Activated CD4-positive, alpha-beta T cell treated with anti-CD3 and anti-CD28 coated beads, Interleukin-2, amount 50 U/mL, for 48 hours (primary cell): ENCODE measurements at places on chromosomes 7 and 10.

- DNase-seq: no peak
These were observed 101.2 kb downstream of the GRB10 start for GRCh38 chr7:50681432-50682045.

- DNase-seq: no peak
These were observed 264.3 kb downstream of the CACNA2D1 start for GRCh38 chr7:82179311-82179710.

- peak; percentile 16 for DNase-seq
These were observed 18.7 kb downstream of the HSPA12A start for GRCh38 chr10:116723428-116724281.

DNA sequence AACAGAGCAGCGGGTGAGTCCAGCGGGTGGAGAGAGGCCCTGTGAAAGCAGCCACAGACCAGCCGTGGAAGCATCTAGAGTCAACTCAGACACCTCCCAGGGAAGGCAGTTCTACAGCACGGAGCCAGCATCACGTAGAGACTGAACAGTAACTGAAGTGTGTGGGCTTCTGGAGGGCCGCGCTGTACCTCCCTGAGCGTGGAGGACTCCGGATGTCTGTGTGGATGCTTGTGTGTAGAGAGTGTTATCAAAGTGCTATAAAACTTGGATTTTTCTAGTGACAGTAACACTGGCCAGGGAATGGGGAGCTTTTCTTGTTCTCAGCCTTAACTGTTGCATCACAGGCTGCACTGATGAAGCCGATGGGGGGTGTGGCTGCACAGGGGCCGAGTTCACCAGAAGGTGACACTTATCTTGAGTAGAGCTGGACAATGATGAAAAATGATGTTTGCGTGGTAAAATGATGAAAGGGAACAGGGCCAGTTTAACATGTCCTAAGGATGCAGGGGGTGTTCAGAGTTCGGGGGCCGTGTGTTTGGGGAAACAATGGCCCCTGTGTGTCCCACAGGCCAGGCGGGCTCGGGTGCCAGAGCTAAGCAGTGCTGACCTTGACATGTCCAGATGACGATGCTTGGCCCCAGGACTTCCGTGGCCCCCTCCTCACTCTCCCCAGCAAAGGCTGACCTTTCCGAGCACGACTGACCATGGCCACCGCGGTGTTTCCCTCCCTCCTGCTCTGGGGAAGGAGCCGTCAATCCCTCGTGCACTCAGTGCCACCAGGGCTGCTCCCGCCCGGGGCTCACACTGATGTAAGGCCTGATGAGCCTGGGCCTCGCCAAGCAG, 21.9 kb downstream of the MNX1 start:
- no peak for DNase-seq

- no peak for DNase-seq
These were observed 63.0 kb downstream of the VAX1 start for GRCh38 chr10:117075064-117075463.

DNA sequence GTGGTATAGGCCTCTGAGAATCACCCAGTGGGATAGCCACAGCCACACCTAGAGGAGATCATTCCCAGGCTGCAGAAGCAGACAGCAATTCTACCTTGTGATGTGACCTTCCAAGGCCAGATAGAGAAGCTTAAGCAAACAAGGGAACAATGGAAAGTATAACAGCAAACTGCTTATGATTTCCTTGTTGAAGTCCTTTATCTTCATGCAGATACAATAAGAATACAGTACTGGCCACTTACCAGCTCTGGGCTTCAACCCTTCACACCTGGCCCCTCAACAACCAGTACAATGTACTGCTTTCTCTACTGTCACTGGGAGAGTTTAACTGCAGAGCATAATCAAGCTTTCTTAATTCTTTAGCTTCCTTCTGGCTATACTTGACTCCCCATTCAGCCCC, 22.6 kb upstream of the DDX50 start:
- DNase-seq: no peak

DNA sequence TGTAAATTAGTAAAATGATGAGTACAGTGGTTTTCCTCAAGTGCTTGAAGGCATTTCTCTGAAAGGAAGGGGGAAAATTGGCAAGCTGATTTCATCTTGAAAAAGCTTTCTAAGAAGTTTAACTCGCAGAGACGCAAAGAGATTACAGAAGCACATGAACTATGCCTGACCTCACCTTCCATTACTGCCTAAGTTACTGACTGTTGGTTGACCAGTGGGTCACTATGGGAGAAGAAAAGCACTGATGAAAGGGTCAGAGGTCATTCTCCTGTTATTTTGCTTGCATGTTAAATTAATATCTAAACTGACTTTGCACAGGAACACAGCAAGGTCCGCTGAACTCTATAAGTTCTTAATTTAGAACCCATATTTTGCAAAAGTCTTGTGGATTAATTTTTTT, 225.6 kb downstream of the ARL4A start:
- no peak for DNase-seq

- no peak for DNase-seq
These were observed 30.8 kb upstream of the FXYD4 start for GRCh38 chr10:43340619-43341018.

DNA sequence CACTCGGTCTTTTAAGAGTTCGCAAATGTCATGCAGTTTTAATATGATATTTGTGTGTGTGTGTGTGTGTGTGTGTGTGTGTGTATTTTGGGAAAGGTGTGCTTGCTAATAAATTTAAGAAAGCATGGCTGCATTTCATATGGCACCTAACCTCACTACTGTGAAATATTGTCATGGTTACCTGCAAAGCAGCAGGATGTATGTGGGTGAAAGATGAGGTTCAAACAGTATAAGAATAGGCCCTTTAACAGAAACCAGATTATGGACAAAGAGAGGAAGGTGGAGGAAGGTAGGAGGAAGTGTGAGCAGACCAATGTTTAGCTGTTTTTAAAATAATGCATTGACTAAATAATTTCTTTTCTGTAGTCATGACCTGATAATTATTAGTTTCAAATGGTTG, 73.5 kb upstream of the CACNA2D1 start:
- no peak for DNase-seq

DNA sequence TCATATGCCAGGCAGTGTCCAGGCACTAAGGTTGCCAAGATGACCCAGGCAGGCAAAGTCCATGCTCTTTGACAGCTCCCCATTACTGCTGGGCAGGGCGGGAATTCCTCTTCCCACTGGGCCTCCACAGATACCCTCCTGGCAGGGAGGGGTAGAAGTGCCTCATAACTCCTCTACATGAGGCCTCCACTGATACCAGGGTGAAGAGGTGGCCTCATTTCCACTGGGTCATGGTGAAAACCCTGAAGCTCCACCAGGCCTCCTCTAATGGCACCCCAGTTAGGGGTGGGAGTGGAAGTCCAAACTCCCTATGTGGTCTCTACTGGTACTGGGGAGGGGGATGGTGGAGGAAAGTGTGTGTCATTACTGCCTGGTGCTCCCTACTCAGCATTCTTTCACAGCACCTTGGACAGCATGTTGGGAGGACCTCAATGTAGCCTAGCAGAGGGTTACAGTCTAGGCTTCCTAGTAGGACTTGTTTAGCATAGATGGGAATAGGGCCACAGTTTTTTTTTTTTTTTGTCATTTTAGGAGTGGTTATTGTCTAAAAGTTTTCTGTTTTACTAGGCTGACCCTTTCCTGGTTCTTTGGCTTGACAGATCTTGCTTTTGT, 34.6 kb upstream of the GLCCI1 start:
- DNase-seq: no peak

- no peak for DNase-seq
These were observed 16.6 kb downstream of the ZNF862 start for GRCh38 chr7:149854611-149855360.

GRCh38 chr7:69800495-69800894, 202.2 kb downstream of the AUTS2 start:
- DNase-seq: no peak

DNA sequence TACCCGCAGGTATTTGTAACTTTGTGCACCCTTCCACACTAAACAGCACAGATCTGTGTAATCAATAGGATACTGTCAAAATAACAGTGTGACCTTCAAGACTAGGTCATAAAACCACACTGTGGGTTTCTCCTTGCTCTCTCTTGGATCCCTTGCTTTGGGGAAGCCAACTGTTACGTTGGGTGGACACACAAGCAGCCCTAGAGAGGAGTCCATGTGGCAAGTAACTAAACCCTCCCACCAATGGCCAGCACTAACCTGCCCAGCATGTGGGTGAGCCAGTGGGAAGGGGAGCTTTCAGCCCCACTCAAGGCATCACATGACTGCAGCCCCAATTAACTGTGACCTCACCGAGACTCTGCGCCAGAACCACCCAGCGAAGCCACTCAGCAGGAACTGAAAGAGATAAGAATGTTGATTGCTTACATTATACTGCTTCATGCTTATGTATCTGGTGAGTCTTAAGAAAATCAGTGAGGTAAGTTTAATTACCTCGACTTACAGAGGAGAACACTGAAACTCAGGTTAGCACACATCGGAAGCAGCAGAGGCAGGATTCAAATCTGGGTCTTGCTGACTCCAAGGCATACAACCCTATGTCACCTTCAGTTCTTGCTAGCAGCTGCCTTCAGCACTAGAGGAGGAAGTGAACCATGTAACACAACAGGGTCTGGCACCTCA, 9.4 kb upstream of the ZC3HAV1 start:
- DNase-seq: no peak

- DNase-seq: no peak
These were observed 11.8 kb upstream of the PCGF5 start for GRCh38 chr10:91208642-91209041.

- DNase-seq: peak; percentile 44
These were observed 98.6 kb upstream of the FGFR2 start for GRCh38 chr10:121696854-121697253.

DNA sequence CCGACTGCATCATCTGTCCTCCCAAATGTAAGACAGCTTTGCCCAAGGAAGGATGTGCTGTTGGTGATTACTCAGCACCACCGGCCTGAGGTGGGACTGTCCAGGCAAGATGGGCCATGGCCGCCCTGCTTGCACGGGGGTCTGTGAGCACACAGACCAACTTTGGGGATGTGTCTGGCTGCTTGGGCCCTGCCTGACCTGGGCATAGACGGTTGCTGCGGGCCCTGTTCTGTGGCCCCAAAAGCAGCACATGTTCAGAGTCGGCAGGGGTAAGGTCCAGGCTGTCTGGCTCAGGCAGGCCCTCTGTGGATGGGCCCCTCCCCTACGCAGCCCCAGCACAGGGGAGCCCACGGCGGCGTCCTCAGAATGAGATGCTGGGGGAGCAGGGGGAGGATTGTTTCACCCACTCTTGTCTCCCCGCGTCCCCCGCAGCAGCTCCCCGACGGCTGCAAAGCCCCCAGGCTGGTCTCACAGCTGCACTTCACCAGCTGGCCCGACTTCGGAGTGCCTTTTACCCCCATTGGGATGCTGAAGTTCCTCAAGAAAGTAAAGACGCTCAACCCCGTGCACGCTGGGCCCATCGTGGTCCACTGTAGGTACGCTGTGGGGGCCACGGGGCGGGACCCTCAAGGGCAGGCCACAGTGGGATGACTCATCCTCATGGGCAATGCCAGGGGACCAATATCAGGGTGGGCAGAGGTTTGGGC, 58.4 kb downstream of the MKI67 start:
- DNase-seq: no peak

DNA sequence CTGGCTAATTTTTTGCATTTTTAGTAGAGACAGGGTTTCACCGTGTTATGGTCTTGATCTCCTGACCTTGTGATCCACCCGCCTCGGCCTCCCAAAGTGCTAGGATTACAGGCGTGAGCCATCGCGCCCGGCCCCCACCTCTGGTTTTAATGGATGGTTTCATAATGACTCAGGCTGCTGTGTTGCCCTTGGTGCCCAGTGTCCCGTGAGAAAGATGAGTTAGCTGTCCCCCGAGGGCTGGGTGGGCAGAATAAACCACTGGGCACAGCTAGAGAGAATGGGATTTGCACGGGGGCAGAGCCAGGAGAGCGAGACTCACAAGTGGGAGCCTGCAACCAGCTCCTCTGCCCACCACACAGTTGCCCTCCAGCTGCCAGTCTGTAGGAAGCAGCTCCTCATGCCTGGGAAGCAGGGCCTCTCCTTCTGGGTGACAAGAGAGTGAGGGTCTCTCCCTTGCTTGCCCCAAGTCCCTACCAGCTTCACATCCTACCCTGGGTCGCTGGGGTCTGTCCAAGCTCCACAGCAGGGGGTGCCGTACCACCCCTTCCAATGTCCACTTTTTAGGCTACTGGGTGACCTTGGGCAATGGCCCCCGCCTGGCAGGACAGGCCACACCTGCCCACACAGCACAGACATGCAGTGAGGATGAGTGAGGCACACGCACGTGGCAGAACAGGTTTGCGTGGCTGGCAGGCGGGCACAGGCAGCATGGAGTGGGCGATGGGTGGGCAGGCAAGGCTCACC, 16.1 kb upstream of the NDST2 start:
- DNase-seq: no peak

DNA sequence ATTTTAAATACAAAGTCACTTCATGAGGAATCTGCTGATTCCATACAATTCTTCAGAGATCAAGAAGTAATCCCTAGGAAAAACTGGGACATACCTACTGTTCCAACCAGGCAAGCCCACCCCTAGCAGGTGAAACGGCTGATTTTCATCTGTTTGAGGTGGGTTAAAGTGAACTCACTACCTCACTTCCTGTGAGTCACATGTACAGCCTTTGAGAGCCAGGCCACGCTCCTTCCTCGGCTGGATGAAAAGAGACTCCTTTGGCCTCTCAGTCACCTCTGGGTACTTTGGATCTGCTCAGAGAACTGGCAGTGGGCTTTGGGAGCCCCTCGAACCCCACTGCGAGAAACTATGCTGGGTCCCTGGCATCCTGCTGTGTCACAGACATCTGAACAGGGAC, 68.2 kb downstream of the CHST15 start:
- DNase-seq: no peak

- peak; percentile 79 for DNase-seq
These were observed at the start of gene TMEM243 for GRCh38 chr7:87219545-87220025. TSS of gene TMEM243 (minus strand) at chr7:87219732. CDS start at chr7:87219503, 229 bp downstream.

DNA sequence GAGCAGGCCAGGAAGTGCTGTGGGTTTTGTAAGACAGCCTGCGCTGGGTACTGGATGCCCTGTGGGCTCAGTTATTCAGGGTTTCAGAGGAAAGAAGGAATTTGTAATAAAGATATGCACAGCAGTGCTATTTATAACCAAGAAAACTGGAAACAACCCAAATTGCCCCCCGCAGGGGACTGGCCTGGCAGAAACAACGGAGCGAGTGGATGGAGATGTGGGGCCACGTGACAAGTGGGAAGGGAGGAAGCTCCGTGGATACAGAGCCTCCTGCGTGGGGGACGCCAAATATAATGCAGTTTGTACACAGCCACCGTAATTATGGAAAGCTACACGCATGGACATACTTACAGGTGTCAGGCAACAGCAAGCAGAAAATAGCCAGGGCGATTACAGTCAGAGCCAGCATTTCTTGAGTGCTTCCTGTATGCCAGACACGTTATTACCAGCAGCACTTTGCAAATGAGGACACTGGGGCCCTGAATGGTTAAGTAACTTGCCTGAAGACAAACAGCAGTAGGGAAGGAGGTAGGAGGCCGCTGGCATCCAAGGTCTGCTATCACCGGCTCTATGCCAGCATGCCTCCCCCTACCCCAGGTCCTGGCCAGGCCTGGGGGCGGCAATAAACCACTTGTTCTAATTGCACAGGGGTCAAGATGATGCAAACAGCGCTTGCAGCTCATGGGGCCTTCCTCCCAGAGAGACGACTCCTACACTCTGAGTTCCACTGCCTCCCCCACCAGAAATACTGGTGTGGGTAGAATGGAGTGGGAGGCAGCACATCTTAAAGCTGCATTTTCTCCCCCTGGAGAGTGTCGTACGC, 8.7 kb upstream of the CAMK2B start:
- no peak for DNase-seq

GRCh38 chr10:2978111-2978510, 89.2 kb upstream of the PFKP start:
- no peak for DNase-seq

GRCh38 chr7:48096273-48096672, 7.2 kb downstream of the UPP1 start:
- no peak for DNase-seq
